Esophagus squamous epithelium (tissue), 5 donors: ENCODE measurements at places on chromosomes 7 and 10.

DNA sequence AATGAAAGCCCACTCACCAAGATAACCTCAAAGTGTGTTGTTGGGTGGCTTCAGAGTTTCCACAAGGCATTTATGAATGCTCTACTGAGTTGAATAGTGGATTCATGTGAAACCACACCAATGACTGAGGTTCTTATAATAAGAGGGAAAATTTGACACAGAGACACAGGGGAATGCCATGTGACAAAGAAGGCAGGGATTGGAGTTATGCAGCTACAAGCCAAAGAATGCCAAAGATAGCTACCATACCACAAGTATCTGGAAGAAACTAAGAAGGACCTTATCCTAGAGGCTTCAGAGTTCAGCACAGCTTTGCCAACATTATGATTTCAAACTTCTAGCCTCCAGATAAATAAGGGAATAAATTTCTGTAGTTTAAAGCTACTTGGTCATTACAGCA lies 68.0 kb upstream of the PCDH15 start:
- DNase-seq = no peak

- no peak for DNase-seq
These were observed 214.3 kb downstream of the JAZF1 start for GRCh38 chr7:27966219-27966780.

- no peak for DNase-seq
These were observed 56.7 kb downstream of the SNX10 start for GRCh38 chr7:26348234-26348851.

DNA sequence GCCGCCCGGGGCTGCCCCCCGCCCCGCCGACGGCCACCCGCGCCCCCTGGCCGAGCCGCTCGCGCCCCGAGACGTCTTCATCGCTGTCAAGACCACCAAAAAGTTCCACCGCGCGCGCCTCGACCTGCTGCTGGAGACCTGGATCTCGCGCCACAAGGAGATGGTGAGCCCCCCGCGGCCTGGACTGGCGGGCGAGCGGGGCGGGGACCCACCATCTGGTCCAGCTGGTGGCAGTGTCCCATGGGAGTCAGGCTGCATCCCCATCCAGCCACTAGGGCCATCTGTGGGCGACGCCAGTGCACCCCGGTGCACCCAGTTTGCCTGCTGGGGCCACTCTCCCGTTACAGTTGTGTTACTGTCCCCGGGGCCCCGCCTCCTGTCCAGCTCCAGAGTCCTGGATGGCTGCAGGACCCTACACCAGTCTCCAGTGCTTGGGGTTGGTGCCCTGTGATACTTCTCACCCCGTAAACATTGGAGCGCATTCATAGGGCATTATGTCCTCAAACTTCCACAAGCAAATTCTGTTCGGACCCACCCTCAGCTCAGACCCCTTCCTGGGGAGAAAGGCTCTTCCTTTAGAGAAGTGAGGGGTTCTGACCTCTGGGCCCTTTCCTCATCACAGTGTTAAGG lies 672 bp downstream of the LFNG start:
- no peak for DNase-seq

DNA sequence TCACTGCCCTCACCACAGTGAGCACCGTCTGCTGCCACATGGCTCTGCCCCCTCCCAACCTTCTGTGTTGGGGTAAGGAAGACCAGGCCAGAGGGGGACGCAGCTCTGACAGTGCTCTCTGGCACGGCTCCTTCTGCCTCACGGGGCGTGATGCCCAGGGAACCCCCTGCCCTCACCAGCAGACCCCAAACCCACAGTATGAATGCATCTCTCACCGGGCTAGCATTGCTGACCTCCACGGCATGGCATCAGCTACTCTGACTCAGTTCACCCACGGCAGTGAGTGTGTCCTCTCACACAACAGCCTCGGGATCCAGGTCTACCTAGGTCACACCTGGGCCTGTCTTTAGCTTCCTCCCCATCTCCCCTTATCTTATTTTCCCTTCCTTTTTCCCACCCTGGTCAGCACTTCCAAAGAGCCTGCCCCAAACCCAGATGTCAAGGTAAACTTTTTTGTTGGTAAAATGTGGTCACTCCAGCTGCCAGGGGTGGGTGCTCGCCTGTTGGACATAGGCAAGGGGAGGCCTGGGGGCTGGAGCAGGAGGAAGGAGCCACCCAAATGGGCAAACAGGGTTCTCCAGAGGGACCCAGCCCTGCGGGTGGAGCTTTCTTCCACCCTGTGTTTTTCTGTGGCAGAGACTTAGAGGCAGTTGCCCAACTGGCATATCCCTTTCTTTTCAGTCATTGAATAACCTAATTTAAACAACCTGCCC lies 4.4 kb downstream of the CALML3 start:
- DNase-seq = no peak

GRCh38 chr7:83534488-83534887 lies 114.5 kb downstream of the SEMA3E start:
- no peak for DNase-seq

DNA sequence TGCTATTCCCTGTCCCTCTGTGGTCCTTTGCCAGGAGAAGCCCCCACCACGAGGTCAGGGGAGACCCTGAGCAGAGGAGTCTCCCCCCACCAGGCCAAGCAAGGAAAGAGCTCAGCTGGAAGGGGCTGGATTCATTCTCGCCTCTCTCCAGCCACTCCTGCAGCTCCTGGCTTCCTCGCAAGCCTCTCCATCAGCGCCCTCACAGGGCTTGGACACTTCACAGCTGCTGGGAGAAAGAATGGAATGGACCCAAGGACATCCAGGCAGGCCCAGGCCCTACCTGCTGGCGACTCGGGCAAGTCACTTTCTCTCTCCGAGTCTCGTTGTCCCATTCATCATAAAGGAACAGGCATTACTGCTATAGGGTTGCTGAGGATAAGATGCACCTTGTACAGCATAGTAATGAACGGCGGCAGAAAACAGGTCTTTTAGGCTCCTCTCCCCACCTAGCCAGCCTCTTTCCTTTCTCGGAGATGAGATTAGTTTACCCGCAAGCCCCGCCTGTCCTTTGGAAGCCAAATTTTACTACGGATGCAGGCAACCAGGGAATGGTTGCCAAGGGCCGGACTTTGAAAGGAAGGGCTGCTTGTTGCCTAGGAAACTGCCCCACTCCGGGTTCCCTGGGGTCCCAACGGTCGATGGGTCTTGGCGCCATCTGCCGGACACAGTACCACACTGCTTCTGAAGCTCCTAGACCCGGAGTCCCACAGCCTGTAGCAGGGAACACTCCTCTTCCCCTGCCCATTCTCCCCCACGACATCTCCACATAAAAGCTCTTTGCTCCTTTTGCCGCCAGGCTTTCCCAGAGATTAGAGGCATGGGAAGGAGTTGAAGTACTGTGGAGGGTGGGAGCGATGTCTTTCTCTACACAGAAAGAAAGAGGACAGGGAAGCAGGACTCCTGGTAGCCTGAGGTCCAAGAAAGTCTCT lies 22.3 kb downstream of the IMPDH1 start:
- DNase-seq = no peak

GRCh38 chr7:154781369-154782303 lies 221.3 kb downstream of the PAXIP1 start:
- no peak for DNase-seq
